T-helper 2 cell (primary cell): ENCODE measurements at places on chromosomes 5 and 9.
A peak's percentile ranks its signal among the peaks of the same experiment; 100 is the strongest.

- no peak for DNase-seq
These were observed 195.0 kb downstream of the IRX2 start for GRCh38 chr5:2556375-2556966.

DNA sequence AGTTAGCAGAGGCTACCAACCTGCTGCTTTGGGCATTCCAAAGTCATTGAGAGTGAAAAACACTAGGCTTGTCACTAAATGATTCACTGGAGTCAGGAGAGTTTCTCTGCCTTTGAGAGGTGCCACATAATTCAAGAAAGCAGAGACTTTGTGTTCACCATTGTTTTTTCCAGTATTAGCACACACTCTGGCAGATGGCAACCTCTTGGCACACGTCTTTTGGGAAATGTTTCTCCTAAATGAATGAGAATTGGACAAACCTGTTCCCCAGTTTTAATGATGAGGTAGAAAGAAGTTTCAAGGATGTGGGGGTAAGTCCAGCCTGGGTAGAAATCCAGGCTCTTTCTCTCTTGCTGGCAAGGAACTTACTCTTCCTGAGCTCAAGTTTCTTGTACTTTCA lies 259.1 kb downstream of the GABRB2 start:
- no peak for DNase-seq

DNA sequence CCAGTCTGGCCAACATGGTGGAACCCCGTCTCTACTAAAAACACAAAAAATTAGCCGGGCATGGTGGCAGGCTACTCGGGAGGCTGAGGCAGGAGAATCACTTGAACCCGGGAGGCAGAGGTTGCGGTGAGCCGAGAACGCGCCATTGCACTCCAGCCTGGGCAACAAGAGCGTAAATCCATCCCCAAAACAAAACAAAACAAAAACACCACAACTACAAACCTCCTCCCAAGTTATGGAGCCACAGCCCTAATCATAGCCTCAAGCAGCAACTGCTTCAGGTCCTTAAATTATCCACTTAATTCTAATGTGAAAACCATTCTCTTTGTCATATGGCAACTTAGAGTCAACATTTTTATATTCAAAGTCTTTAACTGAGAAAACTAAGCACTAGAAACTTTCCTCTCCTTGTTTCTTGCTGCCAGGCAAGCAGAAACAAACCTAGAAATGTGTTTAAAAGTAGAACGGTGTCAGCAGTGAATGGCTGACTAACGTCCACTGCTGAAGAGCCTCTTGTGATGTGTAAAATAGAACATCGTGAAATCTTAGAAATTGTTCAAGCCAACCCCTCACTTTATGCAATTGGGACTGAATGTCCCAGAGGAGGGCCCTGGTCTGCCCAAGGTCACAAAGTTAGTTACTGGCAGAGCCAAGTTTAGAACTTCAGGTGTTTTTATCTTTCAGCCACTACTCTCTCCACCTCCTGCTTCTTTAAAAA lies 5.7 kb downstream of the TMEM245 start:
- DNase-seq, result no peak

DNA sequence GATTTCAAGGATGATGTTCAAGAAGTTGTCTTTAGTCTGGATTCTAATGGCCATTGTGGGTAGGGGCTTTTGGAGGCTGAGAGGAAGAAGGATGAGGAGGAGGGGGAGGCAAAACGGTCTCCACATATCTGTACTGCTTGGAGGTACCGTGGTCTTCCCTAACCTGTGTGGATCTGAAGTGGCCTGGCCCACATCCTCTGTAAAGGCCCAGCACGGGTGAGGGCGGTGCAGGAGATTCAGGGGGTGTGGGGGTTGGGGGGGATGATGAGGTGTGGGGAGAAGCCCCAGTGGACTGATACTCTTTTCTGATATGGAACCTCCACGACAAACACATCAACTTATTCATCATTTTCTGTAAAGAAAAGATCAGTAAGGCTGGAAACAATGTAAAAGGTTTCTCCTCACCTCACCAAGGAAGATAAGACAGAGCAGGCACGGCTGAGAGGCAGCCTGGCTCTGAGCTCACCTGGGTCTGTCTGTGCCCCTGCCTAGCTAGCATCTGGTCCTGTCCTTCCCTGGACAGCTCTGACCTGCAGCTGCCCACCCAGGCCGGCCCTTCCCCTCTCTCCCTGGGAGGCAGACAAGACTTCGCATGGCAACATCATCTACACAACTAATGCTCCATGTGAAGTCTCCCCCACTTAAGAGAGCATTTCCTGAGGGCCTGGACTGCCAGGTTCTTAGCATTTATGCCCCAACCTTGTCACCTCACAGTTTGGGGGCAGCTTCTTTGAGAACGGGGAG lies 5.6 kb upstream of the IL3 start:
- DNase-seq, result peak; percentile 1

GRCh38 chr9:2116073-2116472 lies 100.9 kb downstream of the SMARCA2 start:
- no peak for DNase-seq

GRCh38 chr9:113985968-113986585 lies 92.0 kb downstream of the AMBP start:
- DNase-seq, result no peak

DNA sequence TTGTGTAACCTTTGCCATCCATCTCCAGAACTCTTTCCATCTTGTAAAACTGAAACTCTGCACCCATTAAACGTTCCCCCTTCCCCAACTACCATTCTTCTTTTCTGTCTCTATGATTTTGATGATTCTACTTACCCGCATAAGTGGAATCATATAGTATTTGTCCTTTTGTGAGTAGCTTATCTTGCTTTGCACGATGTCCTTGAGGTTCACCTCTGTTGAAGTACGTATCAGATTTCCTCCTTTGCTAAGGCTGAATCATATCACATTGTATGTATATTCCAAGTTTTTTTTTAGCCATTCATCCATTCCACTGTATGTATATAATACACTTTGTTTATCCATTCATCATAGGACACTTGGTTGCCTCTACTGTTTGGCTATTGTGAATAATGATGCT lies 2.9 kb upstream of the RNF130 start:
- no peak for DNase-seq

- DNase-seq, result no peak
These were observed 15.7 kb downstream of the PNPLA7 start for GRCh38 chr9:137534256-137535119.

GRCh38 chr5:32683125-32683524 lies 28.0 kb upstream of the NPR3 start:
- no peak for DNase-seq

DNA sequence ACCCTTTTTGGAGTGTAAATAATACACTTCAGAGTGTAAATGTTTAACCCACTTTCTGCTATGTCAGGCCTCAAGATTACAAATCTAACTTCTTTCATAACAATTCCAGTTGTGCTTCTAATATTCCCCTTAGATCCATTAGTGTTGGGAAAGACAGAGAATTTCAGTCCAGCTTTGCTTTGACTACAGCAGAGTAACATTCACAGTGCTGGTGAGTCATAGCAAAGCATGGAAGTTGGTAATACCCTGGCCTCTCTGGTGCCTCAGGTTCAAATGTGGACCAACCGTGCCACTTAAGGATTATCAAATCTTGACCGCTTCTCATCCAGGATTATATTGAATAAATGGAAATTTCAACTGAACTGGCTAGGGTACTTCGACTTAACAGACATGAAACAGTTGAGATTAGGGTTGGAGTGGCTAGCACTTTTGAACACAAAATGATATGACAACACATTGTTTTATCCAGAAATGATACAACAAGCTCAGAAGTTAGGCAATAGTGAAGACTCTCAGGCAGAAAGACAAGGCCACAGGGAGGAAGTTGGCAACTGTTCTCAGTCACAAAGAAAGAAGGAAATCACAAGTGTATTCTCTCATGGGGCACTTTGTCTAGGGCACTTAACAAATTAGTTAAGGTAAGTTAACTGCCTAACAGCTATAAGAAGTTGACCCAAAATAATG lies 24.4 kb upstream of the RASA1 start:
- peak; percentile 52 for DNase-seq

DNA sequence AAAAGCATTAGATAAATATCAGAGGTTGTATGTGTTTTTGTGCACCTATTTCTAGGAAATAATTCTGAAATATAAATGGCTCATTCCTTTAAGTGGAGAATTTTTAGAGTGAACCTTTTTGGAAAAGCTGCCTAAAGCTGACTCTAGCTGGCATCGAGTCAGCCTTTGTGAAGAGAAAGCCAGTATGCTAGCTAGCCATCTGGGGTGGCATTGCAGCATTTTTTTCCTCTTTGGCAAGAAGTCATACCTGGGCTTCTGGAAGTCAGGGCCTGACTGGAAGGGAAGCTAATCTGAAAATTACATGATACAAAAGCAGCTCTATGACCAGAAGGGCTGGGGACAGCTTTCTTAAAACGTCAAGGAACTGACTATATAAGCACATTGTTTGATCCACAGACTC lies 19.7 kb downstream of the ANP32B start:
- DNase-seq, result no peak

DNA sequence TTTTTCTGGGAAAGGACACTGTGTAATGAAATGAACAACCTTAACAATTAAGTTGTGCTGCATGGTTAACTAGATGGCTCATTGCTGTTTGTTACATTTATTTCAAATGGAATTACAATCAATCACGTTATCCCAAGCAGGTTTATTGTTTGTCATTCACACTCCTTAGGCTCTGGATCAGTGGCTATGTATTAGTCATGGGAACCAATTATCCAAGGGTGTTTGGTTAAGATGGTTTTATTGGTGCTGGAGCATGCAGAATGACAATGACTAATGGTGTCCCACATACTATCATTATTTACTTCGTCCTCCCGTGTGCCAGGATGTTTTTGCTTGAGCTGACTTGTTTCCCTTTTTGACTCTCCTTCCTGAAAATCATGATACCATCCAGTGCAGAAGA lies 10.6 kb upstream of the TRPC7 start:
- DNase-seq, result no peak

DNA sequence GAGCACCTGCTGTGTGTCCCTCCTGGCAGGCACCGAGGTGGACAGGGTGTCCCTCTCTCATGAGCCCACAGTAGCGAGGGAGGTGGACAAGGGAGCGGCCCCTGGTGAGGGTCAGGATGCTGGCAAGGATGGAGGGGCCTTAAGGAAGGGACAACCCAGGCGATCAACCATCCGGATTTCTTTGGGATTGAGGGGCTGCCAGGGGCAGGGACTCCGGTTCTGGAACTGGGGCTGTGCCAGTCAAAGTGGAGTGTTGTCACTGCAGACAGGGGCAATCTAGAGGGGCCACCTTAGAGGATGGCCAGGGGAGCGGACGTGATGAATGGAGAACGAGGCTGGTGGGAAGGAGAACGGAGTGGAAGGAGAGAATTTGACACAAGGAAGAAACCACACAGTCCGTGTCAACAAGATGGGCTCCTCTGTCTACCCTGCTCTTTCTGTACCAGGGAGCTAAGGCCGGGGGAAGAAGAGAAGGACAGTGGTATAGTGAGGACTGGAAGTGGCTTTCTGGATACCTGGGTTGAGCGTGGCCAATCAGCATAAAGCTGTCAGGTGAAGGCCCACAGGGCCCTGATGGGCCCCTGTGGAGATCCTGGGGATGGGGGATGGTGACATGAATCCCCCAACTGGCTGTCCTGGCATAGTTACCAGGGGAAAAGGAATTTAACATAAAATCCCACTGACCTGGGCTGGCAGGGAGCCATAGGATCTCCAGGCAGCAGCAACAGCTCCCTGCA lies 4.2 kb upstream of the WDR5 start:
- no peak for DNase-seq

- no peak for DNase-seq
These were observed 3.5 kb upstream of the BTF3 start for GRCh38 chr5:73494721-73495120.

GRCh38 chr9:90054810-90055209 lies 450.0 kb downstream of the GADD45G start:
- DNase-seq, result no peak

DNA sequence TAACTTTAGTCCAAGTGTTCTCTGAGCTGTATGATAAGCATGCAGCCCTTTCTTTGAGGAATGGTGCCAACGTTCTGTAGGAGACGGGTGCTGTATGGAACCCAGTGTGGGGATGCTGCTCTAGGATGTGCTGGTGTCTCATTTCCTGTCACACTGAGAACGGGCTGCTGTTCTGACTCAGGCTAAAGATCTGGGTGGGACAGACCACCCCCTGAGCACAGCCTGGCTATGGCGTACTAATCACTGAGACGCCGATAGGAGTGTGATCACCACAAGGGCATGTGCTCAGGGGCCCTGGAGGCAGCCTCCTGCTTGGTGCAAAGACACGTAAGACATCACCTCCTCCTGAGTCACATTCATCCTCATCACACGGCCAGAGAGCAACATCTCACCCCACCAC lies 240.4 kb downstream of the IRX2 start:
- DNase-seq, result no peak

- DNase-seq, result no peak
These were observed 225.2 kb downstream of the FSTL4 start for GRCh38 chr5:133387091-133387490.

DNA sequence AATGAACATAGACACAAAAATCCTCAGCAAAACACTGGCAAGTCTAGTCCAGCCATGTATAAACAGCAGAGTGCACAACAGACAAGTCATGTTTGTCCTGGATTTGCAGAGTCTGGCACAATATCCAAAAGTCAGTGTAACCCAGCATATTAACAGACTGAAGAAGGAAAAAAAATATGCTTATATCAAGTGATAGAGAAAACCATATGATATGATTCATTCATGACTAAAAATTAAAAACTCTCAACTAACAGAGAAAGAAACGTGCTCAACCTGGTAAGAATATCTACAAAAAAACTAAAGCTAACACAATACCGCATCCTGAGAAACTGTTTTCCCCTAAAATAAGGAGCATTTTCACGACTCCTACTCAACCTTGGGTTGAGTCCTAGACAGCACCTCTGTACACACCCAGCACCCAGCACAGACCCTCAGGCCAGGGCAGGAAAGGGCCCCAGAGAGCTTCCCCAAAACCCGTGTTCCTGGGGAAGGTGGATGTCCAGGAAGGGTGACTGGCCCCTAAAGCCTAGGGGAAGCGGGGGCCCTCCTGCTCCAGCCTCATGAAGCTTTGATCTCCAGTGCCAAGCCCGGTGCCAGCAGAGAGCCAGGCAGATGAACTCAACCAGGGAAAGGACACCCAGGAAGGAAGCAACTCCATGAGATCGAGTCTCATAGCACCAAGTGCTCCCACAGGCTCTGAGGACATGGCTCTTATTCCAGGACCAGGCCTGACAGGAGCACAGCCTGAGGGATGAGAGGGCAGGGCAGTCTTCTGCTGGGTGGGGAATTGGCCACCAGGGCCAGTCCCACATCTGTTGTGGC lies 38.9 kb downstream of the ADAMTS2 start:
- DNase-seq, result no peak

GRCh38 chr5:36688722-36689121 lies 82.3 kb downstream of the SLC1A3 start:
- no peak for DNase-seq

GRCh38 chr5:132753135-132753987 lies 6.1 kb downstream of the CCNI2 start:
- DNase-seq, result no peak

DNA sequence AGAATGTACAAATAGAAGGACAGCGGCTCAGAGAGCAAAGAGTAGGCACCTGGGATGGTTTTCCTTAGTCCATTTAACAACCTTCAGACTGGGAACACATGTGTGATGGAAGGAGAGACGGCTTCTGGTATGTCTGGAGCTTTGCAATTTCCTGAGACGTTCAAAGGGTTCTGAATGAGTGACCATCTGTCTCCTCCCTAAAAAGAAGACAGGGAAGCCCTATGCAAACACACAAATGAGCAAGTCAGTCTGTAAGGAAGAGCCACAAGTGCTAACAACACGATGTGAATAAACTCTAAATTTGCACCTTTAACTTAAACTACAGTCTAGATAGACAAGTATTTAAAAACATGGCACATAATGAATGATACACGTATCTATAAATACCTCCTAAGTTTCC lies 391.0 kb downstream of the ICE1 start:
- DNase-seq, result no peak

- no peak for DNase-seq
These were observed 84.8 kb upstream of the ALDH1A1 start for GRCh38 chr9:73037613-73038012.

- no peak for DNase-seq
These were observed 42.3 kb downstream of the LSM11 start for GRCh38 chr5:157785801-157786200.
